ENCODE measurements at places on chromosomes 2 and 18.

- peak; percentile 85 for DNase-seq
Measured at GRCh38 chr2:46363535-46364170, 66.4 kb downstream of the EPAS1 start.

- DNase-seq = peak; percentile 59
Measured at GRCh38 chr2:126885751-126886210, 12.9 kb upstream of the TEX51 start.

- no peak for DNase-seq
Measured at GRCh38 chr2:238565031-238565430, 138.3 kb downstream of the ASB1 start.

DNA sequence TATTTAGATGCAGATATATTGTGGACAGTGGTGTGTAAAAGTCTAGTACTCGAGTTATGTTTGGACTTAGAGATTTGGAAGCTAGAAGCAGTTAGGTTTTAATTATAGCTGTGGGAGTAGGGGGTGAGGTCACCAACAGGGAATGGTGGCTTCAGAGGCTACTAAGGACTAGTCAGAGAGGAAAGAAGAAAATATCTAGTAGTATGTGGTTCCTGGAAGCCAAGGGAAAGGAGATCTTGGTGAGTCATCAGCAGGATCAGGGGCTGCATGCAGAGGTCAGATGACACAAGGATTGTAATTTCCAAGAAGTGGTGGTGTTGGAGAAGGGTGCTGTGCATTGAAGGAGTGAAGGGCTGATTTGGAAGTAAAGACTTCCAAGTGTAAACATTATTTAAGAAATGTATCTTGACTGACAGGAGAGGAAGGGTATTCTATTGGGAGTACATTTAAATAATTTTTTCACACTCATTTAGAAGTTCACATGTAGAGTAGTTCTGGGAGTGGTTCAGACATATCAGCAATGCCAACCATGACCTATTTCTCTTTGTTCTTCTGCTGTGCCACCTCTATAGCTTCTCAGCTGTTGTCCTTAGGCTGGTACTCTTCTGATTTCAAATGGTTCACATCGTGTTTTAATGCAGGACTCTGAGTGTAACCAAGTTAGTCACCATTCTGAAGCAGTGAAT, 59.1 kb downstream of the ACSL3 start:
- peak; percentile 97 for DNase-seq

DNA sequence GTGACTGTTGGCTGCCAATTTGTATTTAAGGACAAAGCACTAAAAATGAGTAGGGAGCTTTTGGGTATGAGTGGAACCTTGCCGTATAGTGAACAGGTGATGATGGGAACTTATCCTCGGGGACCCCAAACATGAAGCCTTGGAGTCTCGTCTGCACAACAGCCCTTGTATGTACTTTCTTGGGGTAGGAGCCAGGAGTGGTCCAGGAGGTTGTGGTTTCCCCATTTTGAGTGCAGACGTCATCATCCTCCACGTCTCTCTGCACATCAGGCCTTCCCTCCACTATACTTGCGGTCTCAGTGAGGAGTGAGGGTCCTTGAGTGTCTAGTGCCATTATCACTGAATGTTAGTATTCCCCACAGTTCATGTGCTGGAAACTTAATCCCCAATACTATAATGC, 101.5 kb upstream of the HS6ST1 start:
- no peak for DNase-seq

DNA sequence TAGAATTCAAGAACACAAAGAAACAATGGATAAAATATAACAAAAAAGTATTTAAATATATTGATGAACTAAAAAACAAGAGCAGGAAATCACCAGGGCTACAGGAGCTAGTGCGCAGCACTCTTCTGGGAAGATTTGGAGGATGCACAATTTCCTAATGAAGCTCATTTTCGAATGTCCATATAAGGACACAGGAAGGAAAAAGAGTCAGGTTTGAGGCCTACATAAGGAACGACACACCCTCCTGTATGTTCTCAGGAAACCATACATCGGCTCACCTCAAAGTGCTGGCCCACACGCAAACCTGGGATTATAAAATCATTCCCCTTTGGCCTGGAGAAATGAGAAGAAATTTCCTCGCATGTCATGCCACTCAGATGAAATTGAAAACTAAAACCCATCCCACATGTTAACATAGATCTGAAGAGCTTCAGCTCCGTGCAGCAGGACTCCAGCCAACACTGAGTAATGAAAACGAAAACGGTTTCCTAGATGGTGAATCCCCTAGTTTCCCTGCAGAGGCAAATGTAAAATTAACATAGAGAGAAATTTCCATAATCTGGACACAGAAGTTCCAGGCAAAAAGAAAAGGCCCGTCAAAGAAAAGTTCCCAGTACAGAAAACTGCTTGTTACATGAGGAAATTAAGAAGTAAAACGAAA, 825.8 kb downstream of the SOCS6 start:
- DNase-seq = no peak

GRCh38 chr2:174607989-174608865, 10.6 kb upstream of the WIPF1 start:
- no peak for DNase-seq

GRCh38 chr2:145108959-145109710, 589.2 kb upstream of the ZEB2 start:
- no peak for DNase-seq

DNA sequence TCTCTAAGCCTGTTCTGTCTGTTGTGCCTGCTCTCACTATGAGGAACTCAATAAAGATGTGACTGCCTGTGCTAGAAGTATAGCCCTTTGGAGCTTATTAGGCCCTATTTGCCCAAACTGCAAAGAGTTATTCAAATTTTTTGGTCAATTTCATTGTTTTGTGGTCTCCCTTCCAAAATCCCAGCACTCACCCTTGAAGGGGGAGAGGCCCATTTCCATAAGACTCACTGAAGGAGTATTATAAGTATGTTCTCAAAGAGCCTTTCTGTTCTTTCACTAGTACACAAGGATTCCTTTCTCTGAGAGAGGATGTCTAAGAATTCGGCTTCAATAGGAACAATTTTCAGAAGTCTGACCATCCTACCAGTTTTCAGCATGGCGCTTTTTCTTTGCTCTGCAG, 641.9 kb upstream of the REG3G start:
- DNase-seq = no peak

GRCh38 chr2:233009661-233010060, 3.4 kb downstream of the NGEF start:
- no peak for DNase-seq

DNA sequence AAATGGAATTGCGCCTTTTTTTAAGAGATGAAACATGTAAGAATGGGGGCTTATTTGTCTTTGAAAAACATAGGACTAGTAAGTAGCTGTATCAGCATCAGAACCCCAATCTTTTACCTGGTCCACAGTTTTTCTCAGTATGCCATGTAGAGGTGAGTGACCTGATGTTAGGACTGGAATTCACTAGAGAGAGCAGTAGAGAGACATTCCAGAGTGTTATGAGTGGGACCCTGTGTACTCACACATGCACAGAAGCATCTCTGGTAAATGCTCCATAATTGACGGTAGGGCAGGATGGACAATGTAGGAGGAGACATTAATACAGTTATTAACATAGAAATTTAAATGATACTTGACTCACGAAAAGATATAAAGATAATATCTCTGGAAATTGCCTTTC, 1.4 kb upstream of the GALNT13 start:
- DNase-seq = peak; percentile 24

GRCh38 chr2:17771956-17772355, 18.0 kb downstream of the GEN1 start:
- no peak for DNase-seq

DNA sequence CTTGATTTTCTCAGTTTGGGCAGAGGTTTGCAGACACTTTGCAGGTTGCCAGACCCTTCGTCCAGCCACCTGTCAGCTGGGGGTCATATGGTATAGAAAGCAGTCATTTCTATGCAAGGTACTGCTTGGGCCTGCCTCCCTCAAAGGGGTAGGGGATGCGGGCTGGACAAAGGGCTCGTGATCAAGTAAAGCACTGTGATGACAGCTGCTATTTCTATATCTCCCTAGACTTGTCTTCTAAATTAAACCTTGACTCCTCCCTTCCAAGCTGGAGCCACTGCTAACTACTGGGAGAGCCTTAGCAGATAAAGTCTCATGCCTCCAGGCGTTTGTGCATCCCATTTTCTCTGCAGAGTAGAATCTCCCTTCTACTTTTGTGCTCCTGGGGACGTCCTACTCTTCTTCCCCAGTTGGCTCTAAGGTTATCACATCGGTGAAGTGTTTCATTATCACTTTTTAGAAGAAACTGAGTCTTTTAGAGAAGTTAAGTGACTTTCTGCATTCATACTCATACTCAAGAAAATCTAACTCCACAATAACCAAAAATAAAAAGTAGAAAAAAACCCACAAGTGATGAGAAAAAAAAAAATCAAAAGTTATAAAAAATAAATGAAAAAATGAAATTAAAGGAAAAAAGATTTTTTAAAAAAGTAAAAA, 710 bp upstream of the XRCC5 start:
- no peak for DNase-seq

DNA sequence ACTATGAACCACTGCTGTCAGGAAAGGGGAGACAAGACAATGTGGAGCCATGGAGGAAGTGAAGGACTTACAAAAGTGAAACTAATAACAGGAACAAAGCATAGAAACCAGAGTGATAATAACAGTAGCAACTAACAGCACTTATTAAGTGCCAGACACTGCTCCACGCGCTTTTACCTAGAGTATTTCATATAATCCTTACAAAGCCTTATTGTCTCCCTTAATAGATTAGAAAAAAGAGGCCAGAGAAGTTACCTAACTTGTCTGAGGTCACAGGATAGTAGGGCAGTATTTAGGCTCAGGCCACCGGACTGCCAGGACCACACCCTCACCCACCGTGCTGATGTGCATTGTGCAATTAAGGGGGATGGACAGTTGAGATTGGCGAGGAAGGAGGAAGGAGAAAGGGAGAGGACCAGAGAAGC, 98.6 kb upstream of the NFU1 start:
- no peak for DNase-seq

- DNase-seq = no peak
Measured at GRCh38 chr2:168137510-168138180, 109.8 kb downstream of the STK39 start.

- DNase-seq = no peak
Measured at GRCh38 chr18:693466-694187, 18.8 kb downstream of the ENOSF1 start.

DNA sequence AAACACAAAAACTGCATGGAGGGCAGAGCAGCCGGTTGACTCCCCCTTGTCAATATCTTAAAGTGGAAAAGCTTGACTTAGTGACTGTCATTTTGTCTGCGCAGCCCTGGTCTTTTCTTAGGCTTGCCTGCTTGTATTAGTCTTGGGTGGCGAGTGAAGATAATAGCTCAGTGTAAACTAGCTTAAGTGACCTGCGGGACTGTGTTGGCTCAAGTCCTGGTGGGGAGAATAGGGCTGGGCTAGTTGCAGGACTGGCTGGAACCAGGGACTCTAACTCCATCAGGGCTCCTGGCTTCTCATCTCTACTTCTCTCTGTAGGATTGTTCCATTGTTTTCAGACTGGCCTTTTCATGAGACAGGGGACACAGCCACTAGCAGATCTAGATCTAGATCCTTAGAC, 8.1 kb upstream of the ATG16L1 start:
- DNase-seq = no peak

GRCh38 chr2:64196963-64197362, 52.7 kb upstream of the PELI1 start:
- no peak for DNase-seq

- no peak for DNase-seq
Measured at GRCh38 chr2:73084971-73085370, 13.5 kb upstream of the SFXN5 start.

DNA sequence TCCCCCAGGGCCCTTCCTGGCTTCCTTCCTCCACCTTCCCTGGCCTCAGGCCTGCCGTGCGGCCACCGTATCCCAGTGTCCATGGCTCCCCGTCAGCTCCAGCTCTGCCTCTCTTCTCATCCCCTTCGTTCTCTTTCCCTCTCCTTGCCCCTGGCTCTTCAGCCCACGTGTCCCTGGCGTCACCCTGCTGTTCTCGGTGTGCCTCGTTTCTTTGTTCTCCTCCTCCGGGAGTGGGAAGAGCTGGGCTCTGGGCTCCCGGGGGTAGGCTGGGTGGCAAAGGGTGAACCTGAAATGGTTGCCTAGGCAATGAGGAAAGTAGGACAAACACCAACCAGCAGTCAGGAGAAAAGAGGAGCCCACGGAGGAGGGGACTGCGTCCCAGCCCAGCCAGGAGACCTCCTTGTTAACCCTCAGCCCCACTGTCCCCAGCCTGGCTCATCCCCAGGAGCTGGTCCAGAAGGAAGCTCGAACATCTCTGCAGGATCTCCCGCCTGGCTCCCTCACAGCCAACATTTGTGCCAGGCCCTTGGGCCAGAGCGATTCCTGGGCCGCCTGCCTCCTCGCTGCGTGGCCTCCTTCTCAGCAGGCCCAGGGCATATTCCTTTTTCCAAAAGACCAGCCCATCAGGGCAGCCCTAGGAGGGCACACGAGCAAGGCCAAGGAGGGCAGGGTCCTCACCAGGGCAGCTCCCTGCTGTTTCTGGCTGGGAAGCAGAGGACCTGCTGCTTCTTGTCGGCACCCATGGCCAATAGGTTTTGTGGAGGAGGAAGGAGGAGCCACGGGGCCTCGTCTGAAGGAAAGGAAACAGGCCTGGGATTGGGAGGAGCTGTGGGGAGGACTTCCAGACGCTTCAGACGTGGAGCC, 30.9 kb upstream of the DNMT3A start:
- no peak for DNase-seq

- DNase-seq = no peak
Measured at GRCh38 chr2:177622521-177622920, 229.9 kb downstream of the AGPS start.

DNA sequence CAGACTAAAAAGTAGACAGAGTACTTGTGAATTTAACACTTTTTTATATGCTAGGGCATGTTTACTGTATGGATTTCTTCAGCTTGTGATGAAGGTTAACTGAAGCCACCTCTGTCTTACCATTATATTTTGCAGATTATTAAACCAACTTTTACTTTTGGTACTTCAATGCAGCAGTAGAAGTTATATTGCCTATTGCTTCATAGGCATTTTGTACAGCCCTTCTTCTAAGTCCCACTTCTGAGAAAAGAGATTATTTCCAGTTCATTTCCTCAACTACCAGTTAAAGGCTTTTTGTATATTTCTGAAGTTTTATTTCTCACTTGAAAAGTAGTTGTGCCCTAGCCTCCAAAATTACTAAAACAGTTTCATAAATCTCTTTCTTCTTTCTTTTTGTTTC, 256.4 kb upstream of the FBXO11 start:
- DNase-seq = no peak

DNA sequence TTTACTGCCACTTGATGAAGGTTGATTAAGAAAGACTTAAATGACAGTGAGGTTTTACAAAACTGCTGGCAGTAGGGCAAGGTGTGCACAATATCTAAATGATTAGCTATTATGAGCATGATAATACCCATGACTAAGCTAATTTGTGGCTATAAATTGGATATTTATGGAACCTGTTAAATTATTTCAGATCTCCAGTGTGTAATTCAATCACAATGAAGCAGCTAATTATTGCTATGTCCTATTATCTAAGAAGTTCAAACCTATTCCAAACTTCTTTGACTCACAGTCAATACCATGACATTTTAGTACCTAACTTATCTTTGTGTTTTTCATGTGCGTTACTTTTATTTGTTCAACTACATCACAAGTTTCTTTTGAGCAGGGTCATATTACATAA, 253.8 kb upstream of the MMADHC start:
- DNase-seq = no peak

Measured in fibroblast of mammary gland (primary cell).